ENCODE measurements at places on chromosomes 4 and X.

GRCh38 chr4:143406523-143406922, 69.8 kb downstream of the GAB1 start:
- no peak for DNase-seq

- DNase-seq = no peak
Observed at GRCh38 chr4:14787894-14788293, 214.4 kb upstream of the CPEB2 start.

DNA sequence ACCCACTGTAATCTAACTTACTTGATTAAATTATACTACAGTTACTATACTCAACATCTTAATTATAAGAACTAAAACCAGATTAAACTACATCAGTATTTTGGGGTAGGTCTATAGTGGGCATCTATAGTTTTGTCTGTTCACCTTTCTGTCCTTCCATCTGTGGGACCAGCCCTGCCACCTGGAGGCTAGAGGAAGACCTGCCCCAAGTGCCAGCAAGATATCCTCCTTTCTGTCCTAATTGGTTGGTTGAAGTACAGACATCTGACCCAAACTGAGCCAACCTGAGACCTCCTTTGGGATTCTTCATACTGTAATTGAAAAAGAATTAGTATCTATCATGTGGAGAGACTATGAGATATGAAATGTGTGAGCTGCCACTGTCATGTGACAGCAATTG, 172.2 kb upstream of the TLL1 start:
- DNase-seq = no peak

DNA sequence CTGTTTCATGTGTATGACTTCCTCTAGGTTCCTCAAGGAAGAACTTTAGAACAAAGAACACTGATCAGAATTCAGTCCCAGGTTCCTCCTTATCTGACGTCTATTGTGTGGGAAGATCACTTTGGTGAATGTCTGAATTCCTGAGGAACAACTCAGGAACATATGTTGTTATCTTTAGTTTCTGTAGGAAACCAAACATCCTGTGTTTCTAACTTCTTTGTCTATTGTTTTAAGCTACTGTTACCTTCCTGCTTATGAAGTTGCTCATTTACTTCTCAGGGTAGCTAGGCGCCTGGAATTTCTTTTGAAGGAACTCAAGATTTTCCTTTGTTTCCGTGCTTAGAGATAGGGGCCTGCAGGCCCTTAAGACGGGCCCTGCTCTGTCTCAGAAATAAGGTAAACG, 46.2 kb downstream of the MAGEB5 start:
- no peak for DNase-seq

- no peak for DNase-seq
Observed at GRCh38 chr4:55947912-55948725, 626 bp upstream of the CEP135 start.

DNA sequence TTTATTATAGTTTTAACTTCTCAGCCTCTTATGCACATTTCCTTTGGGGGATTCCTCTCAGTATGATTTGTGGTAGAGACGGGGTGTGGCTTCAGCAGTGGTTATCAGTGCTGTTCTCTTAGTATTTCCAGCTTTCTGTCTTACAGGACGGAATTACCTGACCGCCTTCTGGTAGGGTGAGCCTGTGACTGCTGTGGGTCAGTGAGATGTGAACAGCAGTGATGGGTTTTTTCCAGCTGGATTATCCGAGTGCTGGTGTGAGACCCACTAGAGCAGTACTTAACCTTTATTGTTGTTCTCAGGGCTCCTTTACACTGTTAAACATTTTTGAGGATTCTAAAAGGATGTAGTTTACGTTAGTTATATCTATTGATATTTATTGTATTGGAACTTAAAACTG, 135.2 kb downstream of the SLIT2 start:
- no peak for DNase-seq

DNA sequence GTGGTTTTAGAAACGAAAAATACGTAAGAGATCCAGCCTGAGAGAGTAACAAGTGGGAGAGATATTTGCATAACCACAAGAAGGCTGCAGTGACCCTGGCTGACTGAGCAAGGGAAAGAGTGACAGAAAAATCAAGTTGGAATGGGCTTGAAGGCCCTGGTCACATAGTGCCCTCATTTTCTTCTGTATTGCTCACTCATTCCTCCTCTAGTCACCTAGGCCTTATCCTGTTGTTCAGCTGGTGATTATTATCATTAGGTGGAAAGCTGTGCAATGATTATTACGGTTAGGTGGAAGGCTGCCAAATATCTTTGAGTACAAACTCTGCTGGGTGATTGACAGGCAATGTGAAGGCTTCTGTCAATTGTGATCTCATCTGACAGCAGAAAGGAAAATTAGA, 2384.1 kb downstream of the PCDH7 start:
- DNase-seq = no peak

- DNase-seq = no peak
Observed at GRCh38 chrX:137855490-137855889, 289.6 kb downstream of the ZIC3 start.

DNA sequence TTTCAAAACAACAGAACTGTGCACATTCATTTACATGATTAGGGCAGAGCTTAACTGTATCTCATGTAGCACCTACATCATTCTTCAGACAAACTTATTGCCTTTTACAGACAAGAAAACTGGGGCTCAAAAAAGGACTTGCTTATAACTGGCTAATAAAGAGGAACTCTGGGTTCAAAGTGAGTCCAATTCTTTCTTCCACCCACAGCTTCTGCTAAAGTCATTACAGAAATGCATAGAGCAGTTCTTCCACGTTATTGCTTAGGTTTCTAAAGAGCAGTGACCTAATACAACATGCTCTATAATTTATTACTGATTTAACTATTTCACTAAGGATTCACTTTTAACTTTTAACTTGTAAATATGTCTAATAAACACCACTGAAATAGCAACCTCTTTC, 60.6 kb downstream of the ELOVL6 start:
- DNase-seq = no peak

DNA sequence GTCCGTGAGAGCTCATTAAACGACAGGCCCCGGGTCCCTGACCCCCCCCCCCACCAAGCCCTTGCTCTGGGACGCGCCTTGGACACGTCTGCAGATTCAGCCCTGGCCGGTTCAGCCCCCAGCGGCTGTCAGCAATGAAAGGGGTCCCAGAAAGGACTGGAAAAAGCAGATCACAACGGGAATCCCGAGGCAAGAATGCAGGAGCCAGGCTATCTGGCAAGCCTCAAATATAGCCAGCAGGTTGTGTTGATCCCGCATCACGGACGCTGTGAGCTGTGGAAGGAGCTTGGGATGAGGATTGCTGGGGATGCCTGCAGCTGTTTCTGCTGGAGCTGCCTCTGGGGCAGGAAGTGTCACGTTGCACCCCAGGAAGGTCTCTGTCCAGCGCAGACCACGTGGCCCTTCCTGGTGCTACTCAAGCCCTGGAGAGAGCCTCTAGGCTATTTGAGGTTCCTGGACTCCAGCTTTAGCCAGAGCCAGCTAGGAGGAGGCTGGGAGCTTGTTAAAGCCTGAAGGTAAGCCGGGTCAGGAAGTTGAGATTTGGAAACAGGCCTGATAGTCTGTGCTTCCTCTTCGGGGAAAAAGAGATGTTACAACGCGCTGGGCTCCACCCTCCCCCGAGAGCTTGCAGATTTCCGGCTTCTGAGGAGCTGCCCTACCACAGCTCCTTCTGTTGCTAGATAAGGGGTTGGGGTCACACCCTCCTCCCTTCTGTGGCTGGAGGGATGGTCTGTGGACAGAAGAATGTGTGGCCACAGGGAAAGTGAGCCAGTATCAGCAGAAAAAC, 19.3 kb upstream of the CSF2RA start:
- no peak for DNase-seq

DNA sequence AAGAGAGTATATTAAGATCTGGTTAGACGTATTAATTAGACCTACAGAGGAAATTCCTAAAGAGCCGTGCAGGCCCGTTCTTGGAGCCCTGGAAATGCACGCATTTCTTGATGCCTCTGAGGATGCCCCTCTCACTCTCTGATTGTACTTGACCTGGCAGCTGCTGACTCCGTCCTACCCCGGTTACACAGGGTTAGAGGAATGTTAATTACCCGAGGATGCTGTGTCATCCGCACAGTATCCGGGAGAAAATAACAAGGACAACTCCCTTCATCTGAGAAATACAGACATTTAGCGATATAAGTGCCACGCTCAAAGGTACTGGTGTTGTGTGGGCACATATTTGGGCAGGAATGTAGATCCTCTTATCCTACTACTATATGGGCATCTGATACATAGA, 404.6 kb upstream of the FAT1 start:
- DNase-seq = no peak

GRCh38 chr4:103719830-103720207, at the start of gene TACR3:
TACR3 (minus strand) TSS chr4:103719985; CDS start chr4:103719675, 310 bp downstream.
- no peak for DNase-seq

DNA sequence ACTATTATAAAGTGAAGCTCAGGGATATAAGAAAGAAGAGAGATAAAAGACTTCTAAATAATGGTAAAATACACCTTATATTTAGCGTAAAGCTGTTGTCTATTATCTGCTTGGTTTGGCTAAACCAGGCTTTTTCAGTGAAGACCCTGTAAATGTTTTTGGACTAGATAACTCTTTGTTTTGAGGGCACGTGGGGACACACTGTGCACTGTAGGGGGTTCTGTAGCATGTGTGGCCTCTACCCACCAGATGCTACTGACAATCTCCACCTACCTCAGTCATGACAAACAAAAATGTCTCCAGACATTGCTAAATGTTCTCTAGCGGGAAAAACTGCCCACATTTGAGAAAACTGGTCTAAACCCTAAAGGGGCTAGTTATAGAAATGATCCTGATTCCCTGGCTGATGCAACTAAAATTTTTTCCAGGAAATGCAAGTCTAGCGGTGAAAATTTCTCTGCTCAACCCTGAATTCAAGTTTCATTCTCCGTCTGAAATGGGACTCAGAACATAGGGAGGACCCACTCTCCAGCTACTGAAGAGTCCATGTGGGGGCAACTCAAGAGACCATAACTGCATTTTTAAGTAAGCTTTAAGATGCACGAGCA, 355.2 kb upstream of the RASGEF1B start:
- no peak for DNase-seq

- DNase-seq = no peak
Observed at GRCh38 chr4:80812145-80812544, 218.4 kb upstream of the BMP3 start.

- DNase-seq = no peak
Observed at GRCh38 chr4:66376921-66377320, 706.6 kb upstream of the EPHA5 start.

DNA sequence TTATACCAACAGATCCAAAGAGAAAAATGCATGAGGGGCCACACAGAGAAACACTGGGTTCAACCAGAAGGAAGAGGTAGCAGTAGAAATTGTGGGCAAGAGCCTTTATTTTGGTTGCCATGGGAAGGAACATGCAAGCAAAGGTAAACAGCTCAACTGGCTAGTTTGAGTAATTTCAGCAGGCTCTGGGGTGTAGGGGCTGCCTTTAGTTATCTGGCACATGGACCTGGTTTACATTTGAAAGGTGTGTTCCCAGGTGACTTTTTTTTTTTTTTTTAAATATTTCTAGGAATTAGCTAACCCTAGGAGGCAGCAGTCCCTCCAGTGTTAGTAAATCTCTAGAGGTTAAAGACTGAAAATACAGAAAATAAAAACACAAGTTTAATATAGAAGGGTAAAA, 481.9 kb downstream of the ACTRT1 start:
- no peak for DNase-seq

- no peak for DNase-seq
Observed at GRCh38 chr4:89604951-89605350, 232.0 kb downstream of the SNCA start.

GRCh38 chr4:148057516-148057915, 325.6 kb downstream of the ARHGAP10 start:
- no peak for DNase-seq

GRCh38 chr4:108662629-108663028, 12.2 kb downstream of the OSTC start:
- no peak for DNase-seq

DNA sequence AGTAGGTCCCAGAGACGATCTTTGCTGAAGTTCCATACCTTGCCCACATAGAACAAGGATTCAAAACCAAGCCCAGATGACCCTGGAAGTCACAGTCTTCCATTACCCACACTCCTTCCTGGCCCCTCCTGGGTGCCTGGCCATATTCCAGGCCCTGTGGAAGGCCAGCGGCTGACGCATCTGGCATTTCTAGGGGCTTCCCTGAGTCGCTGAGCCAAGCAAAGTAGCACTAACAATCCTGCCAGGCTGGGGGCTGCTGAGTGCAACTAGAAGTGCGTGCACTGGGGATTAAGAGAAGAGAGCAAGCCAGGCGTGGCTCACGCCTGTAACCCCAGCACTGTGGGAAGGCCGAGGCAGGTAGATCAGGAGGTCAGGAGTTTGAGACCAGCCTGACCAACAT, 175.2 kb upstream of the CPEB2 start:
- DNase-seq = no peak

DNA sequence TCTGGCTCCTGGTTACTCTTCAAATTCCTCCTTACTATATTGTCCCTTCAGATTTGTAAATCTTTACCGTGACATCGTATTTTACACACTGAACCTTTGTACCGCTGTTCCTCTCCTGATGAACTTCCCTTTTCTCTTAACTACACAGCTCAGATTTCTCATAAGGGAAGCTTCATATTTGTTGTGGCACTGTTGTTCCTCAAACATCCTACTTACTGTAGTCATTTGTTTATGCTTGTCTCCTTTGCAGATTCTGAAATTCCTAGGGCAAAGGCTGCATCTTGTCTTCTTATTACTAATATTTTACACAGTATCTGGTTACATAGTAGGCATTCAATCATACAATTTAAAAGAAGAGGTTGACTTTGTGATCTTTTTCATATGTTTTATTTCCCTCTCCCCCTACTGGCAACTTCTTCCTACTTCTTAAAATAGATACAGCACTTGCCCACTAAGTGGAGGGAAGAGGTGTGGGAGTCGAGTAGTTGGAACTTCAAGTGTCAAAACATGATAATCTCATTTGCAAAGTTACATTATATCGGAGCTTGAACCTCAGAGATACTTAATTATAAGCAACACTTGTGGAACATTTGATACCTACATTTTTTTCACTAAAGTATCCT, 50.0 kb downstream of the TET2 start:
- no peak for DNase-seq

GRCh38 chrX:9438933-9439494, 25.8 kb upstream of the TBL1X start:
- no peak for DNase-seq

DNA sequence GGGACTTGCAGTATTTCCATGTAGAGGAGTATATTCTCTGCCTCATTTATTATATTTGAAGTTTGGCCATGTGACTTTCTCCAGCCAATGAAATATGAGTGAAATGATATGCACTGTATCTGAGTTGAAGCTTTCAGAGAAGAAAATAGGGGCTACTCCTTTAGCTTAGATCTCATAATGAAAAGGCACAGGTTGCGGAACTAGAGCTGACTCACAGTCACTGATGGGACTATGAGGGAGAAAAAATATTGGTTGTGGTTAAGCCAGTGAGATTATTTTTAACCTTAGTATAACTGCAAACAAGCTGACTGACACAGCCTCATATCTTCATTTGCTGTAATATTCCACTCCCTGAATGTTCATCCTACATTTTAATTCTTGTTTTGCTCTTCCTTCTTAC, 1104.3 kb downstream of the RPA4 start:
- DNase-seq = no peak

DNA sequence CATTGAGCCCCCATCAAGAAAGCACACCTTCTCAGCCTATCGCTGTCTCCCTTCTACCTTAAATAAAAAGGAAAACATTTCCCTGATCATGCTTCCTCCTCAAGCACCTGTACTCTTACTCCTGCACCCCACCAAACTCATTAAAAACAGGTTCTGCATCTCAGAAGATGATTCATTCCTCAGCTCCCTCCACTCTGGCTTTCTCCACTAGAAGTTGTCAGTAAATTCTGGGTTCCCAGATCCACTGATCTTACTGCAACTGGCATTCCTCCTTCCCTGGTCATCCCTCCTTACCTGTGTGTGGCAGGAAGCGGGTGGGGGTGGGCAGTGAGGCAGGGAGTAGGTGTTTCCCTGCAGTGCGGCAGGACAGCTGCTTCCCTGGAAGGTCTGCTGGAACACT, 108.8 kb downstream of the GPR143 start:
- no peak for DNase-seq

Measured in C1 segment of cervical spinal cord (tissue), 14 donors.